ENCODE measurements at places on chromosomes 6 and 20.
A peak's percentile ranks its signal among the peaks of the same experiment; 100 is the strongest.

DNA sequence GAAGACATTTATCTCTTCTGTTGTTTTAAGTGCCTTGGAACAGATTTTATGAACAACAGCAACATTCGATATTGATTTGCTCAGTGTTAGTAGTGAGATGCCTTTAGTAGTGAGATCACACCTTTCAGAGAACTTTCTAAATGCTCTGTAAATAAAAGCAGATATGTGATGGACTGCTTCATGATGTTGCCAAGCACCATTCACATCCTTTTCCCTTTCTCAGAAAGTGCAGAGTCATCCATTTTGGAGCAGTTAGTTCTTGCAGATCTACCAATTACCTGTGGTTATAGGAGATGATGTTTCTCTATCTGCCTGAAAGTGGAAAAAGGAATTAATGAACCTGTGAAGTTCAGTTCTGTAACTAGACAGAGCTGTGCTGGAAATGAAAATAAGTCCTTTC is 27.0 kb downstream of the CBFA2T2 start:
- no peak for DNase-seq

- DNase-seq = no peak
Observed at GRCh38 chr20:53921443-53921973, 148.9 kb downstream of the BCAS1 start.

GRCh38 chr20:2386516-2387179 is 5.9 kb downstream of the TGM6 start:
- DNase-seq = no peak

GRCh38 chr20:48760403-48760983 is 67.3 kb downstream of the PREX1 start:
- peak; percentile 57 for DNase-seq

DNA sequence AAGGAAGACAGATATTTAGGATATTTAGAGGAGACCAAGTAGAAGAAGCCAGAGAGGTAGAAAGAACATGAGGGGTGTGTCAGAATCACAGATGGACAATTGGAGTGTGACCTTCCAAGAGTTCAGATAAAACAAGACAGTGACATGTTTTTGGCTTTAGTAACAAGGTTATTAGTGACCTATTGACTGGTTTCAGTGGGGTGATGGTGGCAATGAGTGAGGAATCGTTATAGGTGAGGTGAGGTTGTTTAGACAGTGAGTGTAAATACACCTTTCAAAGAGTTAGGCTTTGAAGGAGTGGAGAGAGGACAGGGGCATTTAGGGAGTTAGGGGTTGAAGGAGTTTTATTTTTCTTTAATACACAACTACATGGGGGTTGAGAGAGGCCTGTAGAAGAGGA is 3.2 kb downstream of the SNRNP48 start:
- no peak for DNase-seq

DNA sequence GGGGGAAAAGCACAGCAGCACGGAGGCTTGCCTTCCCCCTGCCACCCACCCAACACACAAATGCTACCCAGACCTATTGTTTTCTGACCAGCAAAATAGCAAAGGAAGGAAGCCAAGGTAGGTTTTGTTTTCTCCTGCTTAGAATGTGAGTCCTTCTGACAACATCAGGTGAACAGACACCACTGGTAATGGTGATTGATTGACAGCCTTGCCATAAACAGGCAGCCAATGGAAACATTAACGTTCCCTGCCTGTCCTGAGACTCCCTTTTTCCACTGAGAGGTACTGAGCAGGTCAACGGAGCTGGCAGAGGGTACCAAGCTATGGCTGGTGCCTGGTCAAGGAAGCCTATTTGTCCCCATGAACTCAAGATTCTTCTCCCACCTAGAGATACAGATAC is 234.4 kb downstream of the ADGB start:
- no peak for DNase-seq

GRCh38 chr20:19478320-19478895 is 266.0 kb downstream of the SLC24A3 start:
- no peak for DNase-seq

GRCh38 chr6:36380166-36380565 is 7.3 kb downstream of the ETV7 start:
- no peak for DNase-seq

- DNase-seq = no peak
Observed at GRCh38 chr6:56448046-56448445, 194.6 kb downstream of the DST start.

DNA sequence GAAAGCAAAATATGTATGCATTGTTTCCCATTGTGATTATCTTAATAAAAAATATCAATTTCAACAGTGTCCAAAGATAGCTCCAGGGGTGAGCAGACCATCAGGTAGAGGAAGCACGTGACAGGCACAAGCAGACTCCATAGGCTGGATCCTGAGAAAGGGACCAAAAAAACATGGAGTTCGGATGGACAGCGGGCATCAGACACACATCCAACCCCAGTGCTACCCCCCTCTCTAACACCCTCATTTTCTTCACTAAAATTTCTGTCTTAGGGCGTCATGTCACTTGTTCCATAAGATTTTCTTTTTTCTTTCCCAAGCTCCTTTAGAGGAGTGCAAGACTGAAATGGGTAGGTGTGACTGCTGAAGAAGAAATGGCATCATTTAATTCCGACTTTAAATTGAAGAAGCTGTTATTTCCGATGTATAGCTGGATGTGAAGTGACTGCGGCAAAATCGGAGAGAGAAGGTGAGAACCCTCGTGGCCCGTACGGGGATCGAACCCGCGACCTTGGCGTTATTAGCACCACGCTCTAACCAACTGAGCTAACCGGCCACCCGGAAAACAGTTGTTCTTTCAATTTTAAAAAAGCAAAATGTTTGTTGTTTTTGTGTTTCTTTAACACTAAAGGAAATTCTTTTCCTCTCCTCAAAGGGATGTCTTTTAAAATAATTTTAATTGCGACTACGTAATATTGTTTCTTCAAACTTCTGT is 10.3 kb upstream of the PRSS16 start:
- DNase-seq = no peak

DNA sequence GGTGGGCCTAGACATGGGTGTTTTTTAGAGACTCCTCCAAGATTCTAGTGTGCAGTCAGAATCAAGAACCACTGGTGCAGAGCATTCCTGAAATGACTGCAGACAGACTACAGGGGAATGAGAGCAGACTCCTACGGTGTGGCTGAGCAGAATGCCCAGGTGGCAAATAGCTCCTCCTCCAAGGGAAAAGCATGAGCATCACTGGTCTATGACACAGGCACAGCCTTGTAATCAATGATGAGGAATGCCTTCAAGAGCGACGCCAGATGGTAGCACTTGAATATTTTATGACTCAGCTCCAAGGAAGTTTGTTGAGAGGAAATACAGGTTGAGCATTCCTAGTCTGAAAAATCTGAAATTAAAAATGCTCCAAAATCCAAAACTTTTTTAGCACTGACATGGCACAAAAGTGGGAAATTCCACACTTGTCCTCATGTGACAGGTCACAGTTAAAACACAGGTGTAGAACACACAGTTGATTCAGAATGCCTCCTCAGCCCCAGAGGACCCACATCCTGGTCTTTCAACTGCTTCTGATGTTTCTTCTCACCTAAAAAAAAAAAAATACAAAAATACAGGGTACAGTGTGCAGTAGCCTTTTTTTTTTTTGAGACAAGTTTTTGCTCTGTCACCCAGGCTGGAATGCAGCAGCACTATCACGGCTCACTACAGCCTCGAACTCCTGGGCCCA is 10.6 kb upstream of the FAM8A1 start:
- DNase-seq = peak; percentile 75

- DNase-seq = no peak
Observed at GRCh38 chr6:38996676-38997075, 51.9 kb upstream of the GLP1R start.

GRCh38 chr6:142313284-142313683 is 11.5 kb downstream of the ADGRG6 start:
- no peak for DNase-seq

- no peak for DNase-seq
Observed at GRCh38 chr6:167073679-167074274, 49.1 kb upstream of the CCR6 start.

- no peak for DNase-seq
Observed at GRCh38 chr20:1296922-1297321, 30.8 kb downstream of the SNPH start.

DNA sequence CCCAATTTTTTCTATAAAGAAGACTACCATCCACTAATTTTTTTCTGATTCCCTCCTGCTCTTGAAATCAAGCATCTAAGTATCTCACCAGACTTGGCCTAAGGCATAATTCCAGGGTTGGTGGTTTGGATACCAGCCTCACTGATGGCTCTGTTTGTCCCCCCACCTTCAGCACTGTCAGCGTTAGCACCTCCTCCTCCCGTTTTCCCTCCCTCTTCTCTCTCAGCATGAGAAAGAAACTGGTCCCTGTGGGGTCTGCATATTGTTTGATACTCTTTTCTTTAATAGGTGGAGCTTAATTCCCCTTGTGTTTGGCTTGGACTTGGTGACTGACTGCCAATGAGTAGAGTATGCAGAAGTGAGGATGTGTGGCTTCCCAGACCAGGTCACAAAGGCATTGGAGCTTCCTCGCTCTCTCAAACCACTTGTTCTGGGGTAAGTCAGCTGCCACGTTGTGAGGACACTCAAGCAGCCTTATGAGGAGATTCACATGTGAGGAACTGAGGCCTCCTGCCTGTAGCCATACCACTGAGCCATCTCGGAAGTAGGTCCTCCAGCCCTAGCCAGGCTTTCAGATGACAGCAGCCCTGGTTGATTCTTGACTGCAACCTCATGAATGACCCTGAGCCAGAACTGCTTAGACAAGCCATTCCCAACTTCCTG is 65.2 kb downstream of the RIOK1 start:
- DNase-seq = no peak

DNA sequence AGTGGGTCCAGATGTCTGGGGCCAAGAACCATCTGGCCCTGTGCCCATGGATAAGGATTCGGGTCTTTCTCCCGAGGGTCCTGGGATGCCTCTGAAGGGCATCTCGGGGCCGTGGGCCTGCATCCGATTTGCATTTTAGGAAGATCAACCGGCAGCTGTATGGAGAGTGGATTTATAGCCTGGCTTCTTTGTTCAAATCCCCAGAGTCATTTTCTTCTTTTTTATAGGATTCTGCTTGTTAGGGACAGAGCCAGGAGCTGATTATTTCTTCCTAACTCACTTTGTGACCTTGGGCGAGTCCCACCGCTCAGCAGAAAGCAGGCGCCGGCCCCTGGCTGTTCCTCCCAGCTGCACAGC is 52.9 kb upstream of the APCDD1L start:
- DNase-seq = no peak

DNA sequence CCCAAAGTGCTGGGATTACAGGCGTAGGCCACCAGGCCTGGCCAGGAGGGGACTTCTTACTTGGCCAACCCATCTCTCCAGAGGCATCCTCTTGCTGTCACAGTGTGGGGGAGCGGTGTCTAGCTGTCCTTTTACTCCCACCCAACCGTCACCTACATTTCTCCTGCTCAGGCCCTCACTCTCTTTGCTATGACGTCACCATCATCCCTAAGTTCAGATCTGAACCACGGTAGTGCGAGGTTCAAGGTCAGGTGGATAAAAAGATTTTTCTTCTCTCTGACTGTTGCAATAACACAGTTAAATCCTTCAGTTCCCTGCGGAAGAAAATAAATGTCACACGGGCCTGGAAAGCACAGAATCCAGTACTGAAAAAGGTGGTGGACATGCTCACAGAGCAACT is 7.3 kb upstream of the RAET1L start:
- no peak for DNase-seq
